ENCODE measurements at places on chromosomes 5 and 9. TPM values are rescaled to one million over a fixed set of nuclear protein-coding genes. Genes with fewer than 3 reads are reported as not detected.

GRCh38 chr9:115444959-115445358, 327.0 kb upstream of the TNC start:
- DNase-seq, result no peak

DNA sequence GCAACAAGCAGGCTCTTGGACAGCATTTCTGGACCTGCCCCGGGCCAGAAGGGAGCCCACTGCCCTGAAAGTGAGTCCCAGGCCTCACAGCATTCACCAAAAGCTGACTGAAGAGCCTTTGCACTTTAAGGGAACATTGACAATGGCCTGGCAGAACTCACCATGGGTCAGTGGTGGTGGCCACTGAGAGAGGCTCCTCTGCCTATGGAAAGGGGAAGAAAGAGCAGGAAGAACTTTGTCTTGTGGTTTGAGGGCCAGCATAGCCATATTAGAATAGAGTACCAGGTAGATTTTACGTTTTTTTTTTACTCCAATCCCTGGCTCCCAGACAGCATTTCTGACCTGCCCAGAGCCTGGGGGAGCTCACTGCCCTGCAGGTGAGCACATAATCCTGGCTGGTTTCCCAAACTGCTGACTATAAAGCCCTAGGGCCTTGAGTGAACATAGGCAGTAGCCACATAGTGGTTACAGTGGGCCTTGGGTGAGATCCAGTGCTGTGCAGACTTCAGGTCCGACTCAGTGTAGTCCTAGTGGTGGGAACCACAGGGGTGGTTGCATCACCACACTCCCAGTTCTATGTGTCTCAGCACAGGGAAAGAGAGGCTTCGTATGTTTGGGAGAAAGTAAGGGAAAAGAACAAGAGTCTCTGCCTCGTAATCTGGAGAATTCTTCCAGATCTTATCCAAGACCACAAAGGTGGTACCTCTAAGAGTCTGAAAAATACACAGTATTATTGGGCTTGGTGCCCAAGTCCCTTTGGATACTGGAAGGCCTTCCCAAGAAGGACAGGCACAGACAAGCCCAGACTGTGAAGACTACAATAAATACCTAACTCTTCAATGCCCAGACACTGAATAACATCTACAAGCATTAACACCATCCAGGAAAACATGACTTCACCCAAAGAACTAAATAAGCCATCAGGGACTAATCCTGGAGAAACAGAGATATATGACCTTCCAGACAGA, 89.5 kb downstream of the TSSK1B start:
- no peak for DNase-seq

- no peak for DNase-seq
These were observed 142.3 kb downstream of the GRIA1 start for GRCh38 chr5:153632748-153633290.

- DNase-seq, result no peak
These were observed 8.8 kb downstream of the C9orf50 start for GRCh38 chr9:129612123-129612522.

GRCh38 chr9:69181908-69182353, 7.9 kb downstream of the TJP2 start:
- DNase-seq, result no peak

- no peak for DNase-seq
These were observed 60.6 kb downstream of the IPO11 start for GRCh38 chr5:62473209-62473608.

DNA sequence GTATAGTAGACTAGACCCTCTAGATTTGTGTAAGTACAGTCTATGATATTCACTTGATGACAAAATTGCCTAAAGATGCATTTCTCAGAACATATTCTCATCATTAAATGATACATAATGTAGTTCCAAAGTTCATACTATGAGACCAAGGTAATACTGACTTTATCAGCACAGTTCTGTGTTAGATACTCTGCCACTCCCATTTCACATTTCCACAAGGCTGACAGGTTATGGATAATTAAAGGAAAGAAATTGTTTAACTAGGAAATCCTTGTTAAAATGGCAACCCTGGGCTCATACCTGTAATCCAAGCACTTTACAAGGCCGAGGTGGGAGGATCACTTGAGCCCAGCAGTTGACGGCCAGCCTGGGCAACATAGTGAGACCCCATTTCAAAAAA, 33.6 kb downstream of the TYRP1 start:
- no peak for DNase-seq

DNA sequence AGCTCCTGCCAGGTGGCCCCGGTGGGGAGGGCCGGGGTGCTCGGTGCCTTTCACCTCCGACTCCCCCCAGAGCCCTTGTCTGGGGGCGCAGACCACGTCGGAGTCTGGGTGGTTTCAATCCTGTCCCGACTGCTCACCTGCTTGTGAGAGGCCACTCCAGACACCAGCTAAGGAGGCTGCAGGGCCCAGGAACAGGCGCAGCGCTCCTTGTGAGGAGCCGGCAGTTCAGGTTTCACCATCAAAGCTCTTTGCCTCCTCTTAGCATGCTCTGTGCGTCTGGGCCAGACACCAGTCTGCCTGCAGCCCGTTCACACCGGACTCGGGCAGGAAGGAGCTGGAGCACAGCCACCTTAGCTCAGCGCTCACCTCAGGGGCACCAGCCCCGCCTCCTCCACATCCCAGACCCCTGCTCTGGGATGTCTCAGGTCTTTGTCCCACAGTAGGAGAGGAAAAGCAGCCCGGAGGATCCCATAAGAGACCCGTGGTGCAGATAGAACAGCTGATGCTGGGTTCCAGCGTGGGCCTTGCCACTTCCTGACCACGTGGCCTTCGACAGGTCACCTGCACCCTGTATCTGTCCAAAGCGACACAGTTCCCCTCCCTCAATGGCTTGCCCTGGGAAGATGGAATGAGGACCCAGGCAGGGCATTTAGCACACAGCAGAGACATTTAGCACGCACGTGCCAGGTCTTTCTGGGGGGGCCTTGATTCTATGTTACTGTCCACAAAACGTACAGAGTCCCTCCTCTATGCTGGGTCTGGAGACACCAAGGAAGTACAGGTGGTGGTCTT, 106.2 kb upstream of the LMX1B start:
- DNase-seq, result no peak

GRCh38 chr5:107424491-107424890, 246.2 kb downstream of the EFNA5 start:
- DNase-seq, result no peak

DNA sequence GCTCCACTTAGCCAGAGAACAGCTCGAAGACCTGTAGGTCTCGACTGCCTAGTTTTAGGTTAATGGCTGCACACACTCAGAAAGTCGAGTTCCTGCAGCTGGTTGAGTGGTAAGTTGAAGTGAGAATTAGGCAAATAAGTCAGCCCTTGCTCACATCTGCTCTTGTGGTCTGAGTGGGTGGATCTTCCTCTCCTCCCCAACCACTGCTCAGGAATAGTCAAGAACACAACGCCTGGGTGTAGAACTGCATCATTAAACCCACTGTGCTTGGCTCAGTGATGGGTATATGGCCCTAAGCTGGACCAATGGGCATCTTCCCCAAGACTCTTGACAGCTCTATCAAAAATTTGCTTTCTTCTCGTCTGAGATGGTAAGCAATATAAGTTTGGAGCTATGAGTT, 20.9 kb upstream of the ADAM19 start:
- no peak for DNase-seq

DNA sequence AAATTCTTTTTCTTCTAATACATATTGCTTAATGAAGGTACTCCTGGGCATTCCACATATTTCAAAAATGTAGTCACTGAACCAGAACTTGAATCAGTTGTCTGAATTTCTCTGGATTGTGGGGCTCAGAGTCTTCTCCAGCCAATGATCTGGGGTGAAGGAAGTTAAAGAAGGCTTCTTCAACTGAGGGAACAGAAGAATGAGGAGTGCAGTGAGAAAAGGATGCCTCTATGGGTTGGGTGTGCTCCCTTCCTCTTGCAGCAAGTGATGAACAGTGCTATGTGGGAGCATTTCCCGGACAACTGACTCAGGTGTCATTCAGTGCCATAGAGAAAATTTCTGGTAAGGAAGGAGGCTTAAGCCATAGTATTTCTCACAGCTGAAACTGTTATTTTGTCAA, 7.9 kb downstream of the LNPEP start:
- no peak for DNase-seq

- no peak for DNase-seq
These were observed 17.6 kb downstream of the ECM2 start for GRCh38 chr9:92518199-92518598.

DNA sequence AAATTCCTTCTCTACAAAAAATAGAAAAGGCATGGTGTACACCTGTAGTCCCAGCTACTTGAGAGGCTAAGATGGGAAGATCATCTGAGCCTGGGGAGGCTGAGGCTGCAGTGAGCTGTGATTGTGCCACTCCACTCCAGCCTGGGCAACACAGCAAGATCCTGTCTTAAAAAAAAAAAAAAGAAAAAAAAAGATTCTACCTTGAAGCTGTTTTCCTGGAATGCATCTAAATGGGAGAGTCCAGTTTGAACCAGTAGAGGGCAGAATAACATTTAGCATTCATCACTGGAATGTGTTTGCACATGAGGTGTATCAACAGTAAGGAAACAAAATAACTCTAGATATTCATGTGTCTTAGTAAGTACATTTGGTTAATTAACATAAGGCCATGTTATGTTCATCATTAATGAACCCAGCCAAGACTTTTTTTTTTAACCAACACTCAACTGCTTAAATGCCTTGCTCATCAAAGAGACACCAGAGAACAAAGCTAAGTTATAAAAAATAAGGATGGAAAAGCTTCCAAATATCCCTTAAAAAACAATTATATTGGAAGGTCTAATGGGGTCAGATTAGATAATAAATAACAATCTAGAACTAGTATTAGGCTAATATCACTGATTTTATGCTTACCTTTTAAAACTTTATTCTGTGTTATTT, 16.1 kb downstream of the IFNE start:
- DNase-seq, result no peak

GRCh38 chr5:41195228-41195627, 18.1 kb downstream of the C6 start:
- DNase-seq, result no peak

DNA sequence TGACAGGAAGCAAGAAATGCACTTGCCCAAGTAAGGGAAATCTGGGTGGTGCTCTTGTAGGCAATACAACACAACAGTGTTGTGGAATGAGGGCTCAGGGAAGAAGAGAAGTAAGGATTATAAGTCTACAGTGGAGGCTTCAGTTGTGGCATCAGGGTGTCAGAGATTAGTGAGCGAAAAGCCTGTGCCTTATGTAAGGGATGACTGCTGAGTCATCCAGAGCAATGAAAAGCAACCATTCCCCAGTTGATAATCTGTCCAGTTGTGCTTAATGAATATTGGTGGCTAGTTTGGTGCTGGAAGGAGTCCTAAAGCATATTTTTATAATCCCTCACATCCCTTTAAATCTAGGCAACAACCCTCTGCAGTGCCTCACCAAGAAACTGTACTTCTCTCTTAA, 42.0 kb downstream of the FBXO38 start:
- no peak for DNase-seq

GRCh38 chr9:35958104-35958837, at the start of gene OR2S2:
TSS of gene OR2S2 (minus strand) at chr9:35958154. CDS start at chr9:35958098, 56 bp downstream.
- no peak for DNase-seq

- DNase-seq, result no peak
These were observed 14.3 kb downstream of the PHF2 start for GRCh38 chr9:93590609-93591234.

FOXD4 gene
- 1.1 TPM for total RNA-seq

SPATA31D4 gene
- not detected for total RNA-seq

SH3RF2 gene
- 19.2 TPM for total RNA-seq

HEMGN gene
- 1.0 TPM for total RNA-seq

CCDC69 gene
- 61.0 TPM for total RNA-seq

ANKRD33B gene
- 8.0 TPM for total RNA-seq

SLC34A1 gene
- total RNA-seq, result not detected

TLX3 gene
- not detected for total RNA-seq

TMEM38B gene
- 17.4 TPM for total RNA-seq
